Hematopoietic multipotent progenitor cell treated with erythropoietin and hydrocortisone succinate and interleukin-3 and kit ligand, for 15 days (in vitro differentiated cells): ENCODE measurements at places on chromosomes 2 and 18.

DNA sequence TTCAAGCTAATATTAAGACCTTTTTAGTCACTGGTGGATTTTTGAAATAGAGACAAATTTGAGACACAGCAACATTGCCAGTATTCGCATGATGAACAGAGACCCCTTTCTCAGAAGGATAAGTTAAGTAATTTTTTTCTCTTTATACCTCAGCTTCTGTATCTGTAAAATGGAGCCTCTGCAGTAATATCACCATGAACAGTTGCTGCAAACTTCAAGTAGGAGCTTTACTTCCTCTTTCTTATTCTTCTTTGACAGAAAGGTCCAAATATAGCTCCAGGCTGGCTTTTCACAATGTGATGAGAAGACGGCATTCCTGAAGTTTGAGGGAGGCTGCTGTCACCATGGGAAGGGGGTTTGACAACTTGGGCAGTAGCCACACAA lies 158.7 kb downstream of the TDRD15 start:
- DNase-seq, result no peak

DNA sequence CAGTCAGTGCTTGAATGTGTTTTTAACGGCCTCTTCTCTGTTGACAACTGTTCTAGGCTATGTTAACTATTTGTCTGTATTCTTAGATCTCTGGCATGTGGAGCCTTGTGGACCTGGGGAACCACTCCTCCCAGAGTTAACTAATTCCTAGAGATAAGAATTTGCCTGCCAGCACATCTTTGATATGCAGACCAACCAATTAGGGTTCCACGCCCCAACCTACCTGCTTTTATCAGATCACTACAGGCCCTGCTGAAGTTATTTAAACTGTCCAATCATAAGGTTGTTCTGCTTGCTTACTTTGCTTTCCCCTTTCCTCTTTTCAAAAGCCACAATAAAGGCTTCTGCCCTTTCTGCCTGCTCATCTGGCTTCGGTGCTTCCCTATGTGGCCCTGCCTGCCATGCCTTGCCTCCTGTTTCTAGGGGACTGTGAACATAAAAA lies 8.5 kb upstream of the CYBRD1 start:
- DNase-seq, result peak; percentile 63

- no peak for DNase-seq
These were observed 119.6 kb downstream of the NFATC1 start for GRCh38 chr18:79515331-79515730.

- DNase-seq, result no peak
These were observed 87.7 kb upstream of the LRP1B start for GRCh38 chr2:142218471-142218870.

GRCh38 chr2:123826729-123827271 lies 198.3 kb upstream of the CNTNAP5 start:
- DNase-seq, result no peak

DNA sequence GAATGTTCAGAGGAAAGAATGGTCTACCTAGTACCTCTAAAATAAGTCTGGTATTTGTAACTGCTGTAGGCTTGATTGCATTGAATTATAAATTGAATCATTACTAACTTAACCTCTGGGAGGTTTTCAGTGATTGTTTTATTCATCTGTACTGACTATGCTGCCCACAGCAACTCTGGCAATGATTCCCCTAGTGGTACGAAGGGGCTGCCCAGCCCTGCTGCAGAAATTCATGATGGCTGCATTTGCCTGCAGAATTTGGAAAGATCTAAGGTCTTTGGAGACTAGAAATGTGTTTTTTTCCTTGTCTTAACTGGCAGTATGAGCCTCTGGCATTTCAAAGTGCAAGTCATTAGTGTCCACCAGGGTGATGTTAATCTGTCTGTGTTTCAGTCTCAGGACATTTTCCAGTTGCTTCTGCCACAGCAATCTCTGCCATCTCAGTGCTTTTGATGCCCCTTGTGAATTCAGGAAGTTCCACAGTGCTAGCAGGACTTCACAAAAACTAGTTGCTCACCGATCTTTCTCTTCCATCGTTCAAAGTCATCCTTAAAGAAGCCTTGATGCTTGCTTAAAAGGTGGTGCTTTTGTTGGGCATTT lies 13.4 kb upstream of the LRPPRC start:
- no peak for DNase-seq

- no peak for DNase-seq
These were observed 4.7 kb upstream of the NPC1 start for GRCh38 chr18:23591011-23591410.

GRCh38 chr2:143476336-143477087 lies 347.3 kb downstream of the ARHGAP15 start:
- no peak for DNase-seq

GRCh38 chr18:79471046-79471445 lies 75.3 kb downstream of the NFATC1 start:
- DNase-seq, result no peak

GRCh38 chr18:23071285-23071684 lies 64.0 kb upstream of the CABLES1 start:
- no peak for DNase-seq

DNA sequence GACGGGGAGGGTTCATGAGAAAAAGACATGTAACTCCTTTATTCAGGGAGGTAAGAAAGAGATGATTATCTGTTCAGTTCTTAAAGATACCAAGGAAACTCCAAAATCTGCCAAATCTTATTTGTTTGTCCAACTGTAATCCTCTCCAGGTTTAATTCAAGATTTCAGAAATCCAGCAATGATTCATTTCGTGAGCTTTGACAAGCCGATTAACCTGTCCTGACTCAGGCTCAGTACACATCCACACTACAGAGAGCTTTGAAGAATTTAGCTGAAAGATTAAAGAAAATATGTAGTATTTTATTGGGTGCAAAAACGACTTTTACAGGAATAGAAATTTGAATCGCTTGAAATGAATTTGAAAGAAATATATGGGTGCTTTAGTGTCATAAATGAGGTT lies 1.1 kb downstream of the SPAG16 start:
- no peak for DNase-seq

- DNase-seq, result no peak
These were observed 88.4 kb upstream of the AFF3 start for GRCh38 chr2:100230754-100231153.

DNA sequence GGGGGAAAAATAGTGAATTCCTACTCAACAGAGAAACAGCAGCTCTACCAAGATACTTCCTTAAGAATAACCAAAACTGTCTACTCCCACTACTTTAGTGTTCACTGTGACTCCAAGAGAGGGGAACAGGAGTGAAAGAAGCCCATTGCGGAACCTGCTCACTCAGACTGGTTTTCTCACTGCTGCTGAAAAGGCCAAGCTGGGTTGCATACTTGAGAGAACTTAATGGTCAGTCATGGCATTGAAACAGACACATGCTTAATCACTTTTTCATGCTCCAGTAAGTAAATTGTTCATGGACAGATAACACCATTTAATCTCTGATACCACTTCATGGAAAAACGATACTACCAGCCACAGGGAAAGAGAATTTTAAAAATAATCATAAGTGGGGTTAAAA lies 35.7 kb upstream of the SLC8A1 start:
- no peak for DNase-seq

DNA sequence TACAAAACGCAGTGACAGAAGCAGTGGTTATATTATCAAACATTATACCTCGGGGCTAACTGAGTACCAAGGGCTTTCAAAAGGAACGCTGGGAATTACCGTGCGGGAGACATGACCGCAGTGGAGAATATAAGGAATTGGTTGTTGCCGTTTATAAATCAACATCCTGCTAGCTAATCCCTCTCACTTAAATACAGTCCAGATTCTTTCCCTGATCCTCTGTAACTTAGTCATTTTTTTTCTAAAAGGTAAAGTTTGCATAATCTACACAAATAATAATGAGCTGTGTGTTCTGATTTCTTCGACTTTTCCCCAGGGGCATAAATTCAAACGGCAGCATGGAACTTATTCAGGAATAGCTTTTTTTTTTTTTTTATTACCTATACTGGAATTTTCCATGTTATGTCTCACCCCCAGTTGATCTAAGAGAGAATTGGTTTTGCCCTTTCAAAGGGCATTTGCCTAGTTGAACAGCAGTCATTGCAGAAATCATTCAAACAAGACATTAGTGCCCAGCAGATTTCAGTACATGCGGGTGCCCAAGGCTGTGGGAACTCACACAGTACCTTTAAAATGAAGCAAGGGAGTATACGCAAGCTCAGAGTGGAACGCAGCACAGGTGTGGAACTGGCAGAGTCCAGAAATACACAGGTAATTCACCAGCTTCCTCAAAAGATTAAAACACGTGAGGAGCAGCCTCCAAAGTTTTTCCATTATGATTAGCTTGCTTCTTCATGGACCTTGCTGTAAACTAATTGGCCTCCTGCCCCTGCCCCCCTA lies 63.9 kb downstream of the SMIM21 start:
- DNase-seq, result no peak

DNA sequence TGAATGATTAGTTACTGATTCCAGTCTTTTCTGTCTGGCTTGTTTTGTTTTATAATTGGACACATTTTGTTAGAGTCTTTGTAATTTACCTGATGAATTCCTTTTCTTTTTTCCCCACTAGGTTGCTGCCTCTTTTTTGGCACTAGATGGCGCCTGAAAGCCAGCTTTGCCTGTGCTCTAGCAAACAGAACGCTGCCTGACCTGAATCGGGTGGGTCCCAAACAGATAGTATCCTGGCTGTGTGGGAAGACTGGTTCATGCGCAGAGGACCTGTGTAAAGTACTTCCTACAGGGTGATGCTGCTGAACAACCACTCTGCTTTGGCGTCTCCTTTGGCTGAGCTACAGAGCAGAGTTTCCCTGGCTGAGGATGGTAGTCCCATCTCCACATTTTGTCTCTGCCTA lies 288.2 kb downstream of the IKZF2 start:
- DNase-seq, result no peak

- no peak for DNase-seq
These were observed 77.5 kb downstream of the EIF2AK3 start for GRCh38 chr2:88549616-88550292.

- DNase-seq, result no peak
These were observed 37.9 kb downstream of the MRPL35 start for GRCh38 chr2:86237172-86237571.

- DNase-seq, result no peak
These were observed 57.8 kb upstream of the NEUROD1 start for GRCh38 chr2:181738074-181738473.

DNA sequence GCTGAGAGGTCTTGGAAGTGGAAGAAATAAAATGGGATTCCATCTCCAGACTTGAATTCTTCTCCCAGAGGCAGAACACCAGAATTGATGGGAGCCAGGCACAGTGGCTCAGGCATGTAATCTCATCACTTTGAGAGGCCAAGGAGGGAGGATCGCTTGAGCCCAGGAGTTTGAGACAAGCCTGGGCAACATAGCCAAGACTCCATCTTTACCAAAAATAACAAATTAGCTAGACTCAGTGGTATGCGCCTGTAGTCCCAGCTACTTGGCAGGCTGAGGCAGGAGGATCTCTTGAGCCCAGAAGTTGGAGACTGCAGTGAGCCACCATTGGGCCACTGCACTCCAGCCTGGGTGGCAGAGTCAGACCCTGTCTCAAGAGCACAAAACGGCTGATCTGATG lies 144.3 kb downstream of the C1D start:
- DNase-seq, result no peak
